ENCODE measurements at places on chromosomes 5 and 9.

DNA sequence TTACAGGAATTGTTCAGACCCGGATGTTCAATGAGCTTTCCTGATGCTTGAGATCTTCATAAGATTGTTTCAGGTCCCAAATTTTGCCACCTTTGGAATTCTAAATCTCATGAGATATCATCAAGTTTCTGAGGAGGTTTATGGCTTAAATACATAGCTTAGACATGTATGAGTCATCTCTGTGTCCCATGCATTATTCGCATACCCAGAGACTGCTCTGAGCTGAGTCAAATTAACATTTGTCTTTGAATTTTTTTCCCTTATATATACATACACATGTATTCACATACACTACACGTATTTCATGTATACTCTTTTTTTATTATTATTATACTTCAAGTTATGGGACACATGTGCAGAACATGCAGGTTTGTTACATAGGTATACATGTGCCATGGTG, 744.6 kb downstream of the BRINP1 start:
- DNase-seq = no peak

- DNase-seq = no peak
Observed at GRCh38 chr5:97420646-97421045, 237.6 kb upstream of the RIOK2 start.

DNA sequence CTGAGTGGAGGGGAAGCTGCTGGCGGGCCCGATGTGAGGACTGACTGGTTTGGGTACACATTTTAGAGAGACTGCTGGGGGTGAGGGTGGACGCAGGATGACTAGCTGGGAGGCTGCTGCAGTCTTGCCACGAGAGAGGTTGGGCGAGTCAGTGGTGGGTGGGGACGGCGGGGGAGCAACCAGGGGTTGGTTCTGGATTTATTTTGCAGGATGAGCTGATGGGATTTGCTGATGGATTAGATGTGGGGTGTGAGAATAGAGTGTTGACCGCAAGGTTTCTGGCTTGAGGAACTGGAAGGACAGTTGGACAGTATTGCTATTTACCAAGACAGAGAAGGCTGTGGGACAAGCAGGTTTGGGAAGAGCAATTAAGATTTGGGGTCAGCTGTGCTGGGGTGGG, 5.8 kb upstream of the NDST1 start:
- DNase-seq = no peak

- no peak for DNase-seq
Observed at GRCh38 chr5:172770374-172770674, 671 bp downstream of the DUSP1 start.

DNA sequence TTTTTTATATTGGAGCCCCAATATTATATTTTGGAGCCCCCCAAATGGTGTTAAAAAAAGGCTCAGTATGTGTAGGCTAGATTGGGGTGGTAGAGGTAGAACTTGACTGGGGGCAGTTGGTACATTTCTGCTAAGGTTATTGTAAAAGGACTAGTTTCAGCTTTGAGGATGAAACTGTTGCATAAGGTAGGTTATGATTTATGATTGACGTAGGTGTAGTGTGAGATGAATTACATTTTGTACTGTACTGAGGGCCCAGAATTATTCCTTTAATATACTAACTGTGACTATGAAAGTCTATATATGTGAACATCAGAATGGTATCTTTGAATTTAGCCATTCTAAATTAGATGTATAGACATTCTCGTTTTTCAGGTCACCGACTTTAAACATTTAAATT, 3.6 kb downstream of the RIC1 start:
- DNase-seq = no peak

DNA sequence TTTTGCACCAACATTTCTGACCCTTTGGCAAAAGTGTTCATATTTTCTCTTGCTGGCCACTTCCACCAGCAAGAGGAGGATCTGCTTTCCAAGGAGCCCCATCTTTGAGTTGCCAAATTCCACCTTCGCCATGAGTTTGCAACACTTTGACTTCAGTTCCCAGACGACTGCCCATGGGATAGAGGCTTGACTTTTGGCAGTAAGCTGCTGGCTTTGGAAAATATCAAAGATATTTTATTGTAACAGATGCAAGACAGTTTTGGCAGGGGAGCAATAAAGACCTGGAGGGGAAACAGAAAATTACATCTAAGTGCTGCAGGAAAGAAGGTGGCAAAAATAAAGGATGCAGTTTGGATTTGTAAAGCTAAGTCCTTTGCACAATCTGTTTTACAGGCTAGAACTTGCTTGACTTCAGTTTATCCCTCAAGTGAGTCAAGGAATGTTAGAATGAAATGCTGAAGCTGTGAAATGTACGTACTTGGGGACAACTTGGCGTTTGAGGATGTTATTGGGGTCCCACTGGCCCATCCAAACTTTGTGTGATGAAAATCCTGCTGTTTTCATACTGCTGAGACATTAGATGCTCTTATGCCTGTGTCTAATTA, 232.9 kb downstream of the GOLPH3 start:
- no peak for DNase-seq

GRCh38 chr9:87546704-87547103, 49.0 kb downstream of the DAPK1 start:
- DNase-seq = no peak

DNA sequence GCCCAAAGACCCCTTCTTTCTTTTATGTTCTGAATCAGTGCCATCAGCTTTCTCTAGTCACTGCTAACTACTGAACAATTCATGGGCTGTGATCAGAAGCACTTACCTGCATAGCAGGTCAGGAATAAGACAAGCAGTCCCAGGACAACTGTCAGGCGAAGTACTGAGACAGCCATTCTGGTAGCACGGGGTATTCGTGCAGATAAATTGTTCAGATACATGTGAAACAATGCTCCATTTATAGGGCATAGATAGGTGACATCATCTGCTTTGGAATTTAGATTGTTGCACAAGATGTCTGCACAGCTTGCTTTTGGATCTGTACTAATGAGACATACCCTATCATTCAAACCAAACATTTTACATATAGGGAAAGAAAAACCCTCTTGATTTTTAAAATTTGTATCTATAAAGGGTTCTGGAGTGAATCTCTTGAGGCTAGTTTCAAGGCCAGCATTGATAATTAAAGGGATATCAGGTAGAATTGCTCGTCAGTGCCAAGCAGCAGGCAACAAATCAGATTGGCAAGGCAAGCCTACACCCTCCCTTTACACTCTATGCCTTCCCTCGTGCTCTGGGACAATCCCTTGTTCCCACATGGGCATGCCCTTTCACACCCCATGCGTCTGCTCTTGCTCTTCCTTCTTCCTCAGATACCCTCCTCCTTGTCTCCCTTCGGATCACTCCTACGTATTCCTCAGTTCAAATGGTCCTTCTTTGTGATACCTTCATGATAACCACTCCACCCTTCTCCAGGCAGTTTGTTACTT, at the start of gene C5orf46:
C5orf46 (minus strand) TSS at position 213 of the 770 bp plus-strand sequence; CDS start at position 176, 37 bp downstream.
- no peak for DNase-seq

GRCh38 chr5:15266841-15267240, 233.1 kb upstream of the FBXL7 start:
- no peak for DNase-seq

GRCh38 chr9:15137658-15138356, 169.2 kb downstream of the TTC39B start:
- no peak for DNase-seq
